ENCODE measurements at places on chromosomes 3 and 15. TPM values are rescaled to one million over a fixed set of nuclear protein-coding genes. Genes with fewer than 3 reads are reported as not detected.

- DNase-seq: no peak
These were observed 95.0 kb downstream of the ADCY5 start for GRCh38 chr3:123353850-123354233.

GRCh38 chr3:143506190-143506589, 342.1 kb downstream of the SLC9A9 start:
- no peak for DNase-seq

DNA sequence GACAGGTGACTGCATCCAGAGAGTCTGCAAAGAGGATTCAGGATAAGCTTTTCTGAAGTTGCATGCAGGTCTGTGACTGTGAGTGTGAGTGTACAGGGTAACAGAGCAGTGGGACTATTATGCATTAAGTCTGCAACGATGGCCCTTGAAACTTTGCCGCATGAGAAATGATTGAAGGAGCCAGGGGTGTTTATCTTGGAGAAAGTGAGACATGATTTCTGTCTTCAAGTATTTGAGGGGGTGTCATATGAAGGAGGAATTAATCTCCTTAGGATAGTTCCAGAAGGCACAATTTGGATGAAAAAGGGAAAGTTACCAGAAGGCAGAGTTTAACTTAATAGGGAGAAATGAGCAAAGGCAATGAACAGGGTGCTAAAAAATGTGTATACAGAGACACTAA, 119.6 kb downstream of the ARNT2 start:
- no peak for DNase-seq

DNA sequence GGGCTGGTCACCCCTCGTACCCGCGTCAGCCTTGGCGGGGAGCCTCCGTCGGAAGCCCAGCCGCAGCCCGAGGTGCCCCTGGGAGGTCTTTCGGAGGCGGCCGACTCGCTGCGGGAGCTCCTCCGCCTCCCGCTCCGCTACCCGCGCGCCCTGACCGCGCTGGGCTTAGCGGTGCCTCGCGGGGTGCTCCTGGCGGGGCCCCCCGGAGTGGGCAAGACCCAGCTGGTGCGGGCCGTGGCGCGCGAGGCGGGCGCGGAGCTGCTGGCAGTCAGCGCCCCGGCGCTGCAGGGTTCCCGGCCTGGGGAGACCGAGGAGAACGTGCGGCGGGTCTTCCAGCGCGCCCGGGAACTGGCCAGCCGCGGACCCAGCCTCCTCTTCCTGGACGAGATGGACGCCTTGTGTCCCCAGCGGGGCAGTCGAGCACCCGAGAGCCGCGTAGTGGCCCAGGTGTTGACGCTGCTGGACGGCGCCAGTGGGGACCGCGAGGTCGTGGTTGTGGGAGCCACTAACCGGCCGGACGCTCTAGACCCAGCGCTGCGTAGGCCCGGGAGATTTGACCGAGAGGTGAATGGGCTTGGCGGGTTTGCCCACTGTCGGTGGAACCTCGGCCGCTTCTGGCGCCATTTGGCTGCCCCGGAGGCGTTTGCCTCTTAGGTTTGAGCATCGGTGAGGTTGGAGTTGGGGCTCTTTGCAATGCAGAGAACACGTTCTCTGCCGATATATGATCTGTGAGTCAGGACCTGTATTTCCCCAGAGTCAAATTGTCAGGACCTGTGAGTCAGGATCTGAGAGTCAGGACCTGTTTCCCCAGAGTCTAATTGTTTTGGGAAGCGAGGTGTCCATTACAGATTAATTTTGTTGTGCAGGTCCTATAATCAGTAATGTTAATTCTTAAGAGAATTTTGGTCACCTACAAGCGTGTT, 24.9 kb upstream of the GATM start:
- DNase-seq: peak; percentile 70

GRCh38 chr3:169663951-169664820, 674 bp upstream of the MECOM start:
- DNase-seq: no peak

GRCh38 chr15:39934397-39935071, 619 bp downstream of the EIF2AK4 start:
- DNase-seq: no peak

DNA sequence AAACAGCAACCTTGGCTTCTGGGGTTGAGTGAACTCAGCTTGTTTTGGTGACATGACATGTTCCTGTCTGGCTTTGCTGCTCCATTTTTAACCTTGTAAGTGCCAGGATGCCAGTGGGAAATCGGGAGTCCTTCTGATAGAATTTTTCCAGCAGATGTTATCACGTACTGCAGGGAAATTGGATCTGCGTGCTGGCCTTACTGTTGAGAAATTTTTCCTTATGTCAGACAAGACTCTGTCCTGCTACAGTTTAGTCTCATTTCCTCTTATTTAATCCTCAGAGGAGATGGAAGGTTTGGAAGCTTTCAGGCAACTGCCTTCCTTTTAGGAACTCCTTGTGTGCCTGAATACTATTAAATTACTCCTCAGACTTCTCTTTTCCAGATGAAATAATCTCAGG, 80.6 kb downstream of the PGPEP1L start:
- no peak for DNase-seq

DNA sequence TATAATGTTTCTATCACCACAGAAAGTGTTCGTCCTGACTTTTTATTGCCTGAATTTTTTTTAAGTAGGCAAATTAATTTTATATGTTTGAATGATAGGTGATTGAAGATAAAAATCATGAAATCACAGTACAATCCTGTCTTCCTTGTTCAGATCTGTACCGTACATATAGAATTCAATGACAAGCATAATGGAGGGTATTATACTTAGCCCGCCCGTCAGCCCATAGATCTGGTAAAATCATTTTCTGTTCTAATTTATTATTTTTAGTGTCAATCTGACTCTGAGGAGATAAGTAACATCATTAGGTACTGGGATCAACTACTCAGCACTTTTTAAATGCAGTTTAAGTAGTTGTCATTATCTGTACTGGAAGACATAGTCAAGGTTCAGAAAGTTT, 269.9 kb downstream of the NR2F2 start:
- DNase-seq: no peak

DNA sequence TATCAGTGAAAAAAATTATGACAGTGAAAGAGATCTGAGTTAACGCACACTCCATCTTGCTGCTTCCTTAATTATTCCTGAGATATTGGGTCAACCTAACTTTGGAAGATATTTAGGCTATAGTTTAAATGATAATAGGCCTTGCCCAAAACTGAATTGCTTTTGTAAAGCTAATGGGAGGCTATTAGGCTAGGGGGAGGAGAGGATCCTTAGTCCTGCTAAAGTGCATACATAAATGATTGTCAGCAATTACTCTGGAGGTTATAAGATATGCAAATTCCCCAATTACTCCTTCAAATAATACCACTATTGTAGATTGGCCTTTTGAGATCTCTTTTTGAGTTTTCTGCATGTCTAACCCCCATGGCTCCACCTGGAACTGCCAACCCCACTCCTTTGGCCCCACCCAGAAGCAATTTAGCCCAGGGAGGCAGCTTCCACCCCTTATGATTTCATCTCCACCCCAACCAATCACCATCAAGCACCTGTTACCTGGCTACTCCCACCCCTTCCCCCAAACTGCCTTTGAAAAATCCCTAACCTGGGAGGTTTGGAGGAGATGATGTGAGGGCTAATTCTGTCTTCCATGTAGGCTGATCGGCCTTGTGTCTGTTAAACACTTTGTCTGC, 509.3 kb upstream of the TGFBR2 start:
- DNase-seq: no peak

DNA sequence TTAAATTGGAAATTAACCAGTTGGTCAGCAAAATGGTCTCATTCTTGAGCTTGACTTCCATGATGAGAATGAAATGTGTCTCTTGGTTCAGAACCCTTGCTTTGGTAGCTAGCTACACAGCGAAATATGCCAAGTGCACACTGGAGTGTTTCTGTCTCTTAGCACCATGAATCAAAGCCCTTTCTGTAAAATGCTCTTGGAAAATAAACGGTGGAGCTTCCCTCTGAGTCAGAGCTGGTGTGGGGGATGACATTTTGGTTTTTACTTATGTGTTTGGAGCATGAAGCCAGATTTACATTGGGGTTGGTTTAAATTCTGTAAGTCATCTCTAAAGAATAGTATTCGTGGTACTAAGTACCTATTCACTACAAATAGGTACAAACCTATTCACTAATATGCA, 85.1 kb upstream of the NANOGP8 start:
- DNase-seq: no peak

DNA sequence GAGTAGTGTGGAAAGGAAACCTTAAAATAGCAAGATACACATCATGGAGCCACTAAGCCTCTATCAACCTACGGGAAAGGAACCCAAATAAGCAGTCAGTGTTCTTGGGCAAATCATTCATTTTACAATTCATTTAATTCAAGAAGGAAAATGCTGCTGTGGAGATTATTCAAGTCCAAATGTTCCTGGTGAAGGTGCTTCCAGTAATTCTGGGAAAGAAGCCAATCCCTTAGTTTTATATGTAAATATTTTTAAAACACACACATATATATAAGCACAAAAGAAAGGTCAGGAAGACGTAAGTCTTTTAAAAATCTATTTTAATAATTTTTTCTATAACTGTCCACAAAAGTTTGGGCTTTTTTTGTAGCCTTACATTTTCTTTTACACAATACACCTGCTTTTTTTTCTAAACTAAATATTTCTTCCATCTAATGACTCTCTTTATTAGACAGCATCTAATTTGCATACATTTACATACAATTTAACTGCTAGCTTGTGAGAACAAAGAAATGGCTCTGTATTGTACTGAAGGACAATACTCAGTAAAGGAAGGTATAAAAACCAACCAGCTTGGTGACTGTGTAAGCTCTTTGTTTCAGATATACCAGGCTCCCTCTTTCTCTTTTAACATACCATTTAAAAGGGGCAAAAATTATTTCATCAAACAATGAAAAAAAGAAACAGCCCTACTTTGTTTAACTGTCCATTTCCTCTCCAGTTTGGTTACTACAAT, 269.5 kb downstream of the ZBTB20 start:
- no peak for DNase-seq

DNA sequence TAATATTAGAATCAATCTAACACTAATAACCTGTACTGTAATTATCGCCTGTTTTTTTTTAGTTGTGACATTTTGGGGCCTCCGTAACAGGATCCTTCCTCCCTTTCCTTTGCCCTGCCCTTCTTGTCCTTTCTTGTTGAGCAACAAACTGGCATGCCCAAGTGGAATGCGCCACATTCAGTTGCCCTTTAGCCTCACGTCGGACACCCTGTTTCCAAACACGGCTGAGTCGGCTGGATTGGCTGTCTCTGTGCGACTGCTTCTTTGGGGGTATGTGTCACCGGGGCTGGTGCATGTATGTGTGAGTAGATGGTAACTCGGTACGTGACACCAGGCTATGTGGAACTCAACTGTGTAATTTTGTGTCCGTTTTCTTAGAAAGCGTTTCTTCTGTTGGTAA, 24.1 kb downstream of the TRAK1 start:
- DNase-seq: peak; percentile 75

DNA sequence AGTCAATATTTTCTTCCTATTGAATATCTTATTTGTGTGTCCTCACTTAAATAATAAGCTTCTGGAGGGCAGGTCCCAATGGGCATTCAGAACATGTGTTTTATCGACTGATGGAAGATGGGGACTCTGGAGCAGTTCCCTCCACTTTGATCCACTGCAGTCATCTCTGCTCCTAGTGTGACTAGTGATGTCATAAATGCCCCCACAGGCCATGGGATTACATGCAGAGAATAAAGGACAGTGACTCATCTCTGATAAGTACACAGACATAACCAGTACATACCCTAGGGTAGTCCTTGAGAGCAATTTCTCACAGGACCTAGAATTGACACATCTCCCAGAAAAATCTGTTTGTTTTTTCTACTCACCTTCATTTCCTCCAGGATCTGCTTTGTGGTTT, 49.4 kb upstream of the FMN1 start:
- DNase-seq: no peak

DNA sequence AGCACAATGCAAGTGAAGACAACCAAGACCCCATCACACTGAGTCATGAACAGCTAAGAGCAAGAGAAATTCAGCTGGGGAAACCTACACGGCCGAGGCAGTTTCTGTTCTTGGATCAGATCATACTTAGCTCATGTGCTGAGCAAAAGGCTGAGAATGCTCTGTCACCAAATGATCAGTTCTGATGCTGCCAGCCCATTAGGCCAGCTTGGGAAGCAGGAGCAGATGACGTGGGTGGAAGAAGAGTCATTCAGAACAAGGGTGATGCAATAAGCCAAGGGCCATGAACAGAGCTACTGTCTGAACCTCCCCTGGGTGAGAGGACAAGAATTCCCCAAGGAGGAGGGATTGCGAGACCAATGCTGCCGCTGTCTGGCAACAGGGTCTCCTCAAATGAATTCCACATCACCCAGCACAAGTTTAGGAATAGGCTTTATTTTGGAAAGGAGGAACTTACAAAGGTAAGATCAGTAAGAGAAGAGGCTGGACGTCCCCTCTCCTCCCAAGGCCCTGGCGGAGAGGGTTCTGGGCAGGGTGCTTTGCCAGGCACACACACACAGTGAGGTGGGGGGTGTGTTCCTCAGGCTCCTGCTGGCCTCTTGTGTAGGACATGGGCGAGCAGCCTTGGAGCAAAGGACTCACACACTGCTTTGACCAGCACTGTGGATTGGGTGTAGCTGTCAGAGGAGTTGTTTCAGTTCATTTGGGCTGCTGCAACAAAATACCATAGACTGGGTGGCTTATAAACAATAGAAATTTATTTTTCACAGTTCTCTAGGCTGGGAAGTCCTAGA, 65.6 kb upstream of the CTXND1 start:
- DNase-seq: no peak

DNA sequence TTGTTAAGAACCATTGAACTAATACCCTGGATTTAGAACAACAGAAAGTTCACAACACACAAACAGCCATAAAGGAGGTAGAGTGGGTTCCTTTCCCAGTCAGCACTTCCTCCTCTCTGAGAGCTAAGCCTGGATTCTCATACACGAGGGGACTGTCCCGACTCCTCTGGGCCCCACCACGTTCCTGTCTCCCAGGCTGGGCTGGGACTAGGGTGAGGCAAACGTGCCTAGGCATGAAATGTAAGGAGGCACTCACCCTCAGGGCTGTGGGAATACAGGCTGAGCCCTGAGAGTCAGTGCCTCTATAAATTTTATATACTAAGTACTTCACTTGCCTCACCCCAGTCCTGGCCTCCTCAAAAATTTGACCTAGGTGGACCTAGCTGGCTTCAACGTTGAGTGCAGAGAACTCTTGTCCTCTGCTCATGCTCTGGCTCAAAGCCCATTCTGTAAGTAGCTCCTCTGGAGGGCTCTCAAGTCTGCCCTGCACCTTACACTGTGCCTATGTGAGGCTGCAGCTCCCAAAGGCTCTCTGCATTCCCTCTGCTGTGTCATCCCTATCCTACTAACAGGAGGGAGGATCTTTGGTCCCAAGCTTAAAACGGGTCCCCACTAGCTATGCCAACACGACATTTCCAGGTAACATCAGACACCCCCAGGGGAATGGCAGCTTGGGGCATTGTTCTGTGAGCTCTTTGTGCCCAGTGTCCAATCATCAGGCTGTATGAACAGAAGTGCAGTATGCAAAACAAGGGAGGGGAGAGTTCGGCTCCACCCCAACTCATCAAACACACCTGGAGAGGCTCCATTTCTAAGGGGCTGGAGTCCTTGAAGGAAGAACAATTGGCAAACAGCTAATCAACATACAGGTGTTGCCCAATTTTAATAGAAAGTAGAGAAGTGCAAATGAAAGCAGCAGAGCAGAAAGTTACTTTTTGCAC, 233.2 kb downstream of the RPLP1 start:
- no peak for DNase-seq

- no peak for DNase-seq
These were observed 19.4 kb downstream of the NEK10 start for GRCh38 chr3:27349832-27350231.

- DNase-seq: no peak
These were observed 8.3 kb upstream of the LMOD3 start for GRCh38 chr3:69130689-69131088.

- DNase-seq: peak; percentile 44
These were observed 100.4 kb downstream of the DAPK2 start for GRCh38 chr15:63945838-63946298.

KLF13 gene
- total RNA-seq: 91.9 TPM

TIMP4 gene
- 0.53 TPM for total RNA-seq
